ENCODE measurements at places on chromosomes 2 and 18. TPM values are rescaled to one million over a fixed set of nuclear protein-coding genes. Genes with fewer than 3 reads are reported as not detected.

- DNase-seq, result peak; percentile 62
Observed at GRCh38 chr2:69013142-69013839, at the start of gene ANTXR1. Gene ANTXR1, plus strand, starts transcription at chr2:69013179. Its CDS starts 321 bp downstream, at chr2:69013500.

GRCh38 chr2:215861607-215862350, 151.6 kb downstream of the MREG start:
- DNase-seq, result no peak

DNA sequence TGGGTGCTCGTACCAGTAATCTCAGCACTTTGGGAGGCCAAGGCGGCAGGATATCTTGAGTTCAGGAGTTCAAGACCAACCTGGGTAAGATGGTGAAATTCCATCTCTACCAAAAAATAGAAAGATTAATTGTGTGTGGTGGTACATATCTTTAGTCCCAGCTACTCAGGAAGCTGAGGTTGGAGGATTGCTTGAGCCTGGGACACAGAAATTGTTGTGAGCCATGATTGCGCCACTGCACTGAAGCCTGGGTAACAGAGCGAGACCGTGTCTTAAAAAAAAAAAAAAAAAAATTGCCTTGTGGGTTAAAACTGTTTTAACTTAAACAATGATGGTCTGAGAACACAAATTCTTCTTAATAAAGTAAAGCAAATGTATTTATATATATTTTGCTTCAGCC, 49.6 kb downstream of the ATP9B start:
- no peak for DNase-seq

- DNase-seq, result no peak
Observed at GRCh38 chr18:12393998-12394397, 13.7 kb upstream of the PRELID3A start.

- DNase-seq, result no peak
Observed at GRCh38 chr2:641872-642815, 35.1 kb downstream of the TMEM18 start.

GRCh38 chr2:188631037-188631809, 339.5 kb downstream of the GULP1 start:
- no peak for DNase-seq

DNA sequence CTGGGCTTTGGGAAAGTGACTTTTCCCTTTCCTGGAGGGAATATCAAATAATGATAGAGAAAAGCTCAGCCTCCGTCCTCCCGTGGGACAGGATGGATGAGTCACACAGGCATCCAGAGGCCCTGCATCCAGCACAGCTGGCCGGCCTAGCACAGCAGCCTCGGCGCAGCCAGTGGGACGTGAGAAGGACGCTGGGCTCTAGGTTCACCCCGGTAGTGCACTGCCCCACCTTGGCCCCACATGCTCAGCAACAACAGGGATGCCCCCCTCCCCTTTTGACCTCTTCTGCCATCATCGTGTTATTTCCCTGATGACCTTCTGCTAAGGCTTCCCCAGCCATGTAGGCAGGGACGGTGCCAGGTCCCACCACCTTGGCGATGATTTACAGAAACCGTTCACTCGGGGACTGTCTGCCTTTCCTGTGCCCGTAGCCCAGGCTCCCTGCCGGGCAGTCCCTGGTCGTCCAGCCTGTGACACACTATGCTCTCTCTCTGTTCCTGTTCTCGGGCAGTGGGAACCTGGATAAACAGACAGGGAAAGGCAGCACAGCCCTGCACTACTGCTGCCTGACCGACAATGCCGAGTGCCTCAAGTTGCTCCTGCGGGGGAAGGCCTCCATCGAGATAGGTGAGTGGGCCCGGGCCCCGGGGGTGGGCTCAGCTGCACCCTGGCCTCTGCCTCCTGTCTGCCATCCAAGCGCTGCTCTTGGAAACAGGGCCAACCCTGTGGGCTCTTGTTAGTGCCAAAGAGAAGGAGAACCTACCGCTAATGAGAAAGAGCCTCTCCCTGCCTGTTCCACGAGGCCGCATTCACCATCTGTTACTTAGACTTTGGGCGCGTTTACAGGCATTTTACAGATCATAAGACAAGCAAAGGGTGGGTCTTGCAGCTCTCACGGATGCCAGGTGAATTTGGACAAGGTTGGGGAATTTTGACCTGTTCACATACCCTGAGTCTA, 44.6 kb downstream of the ITGB1BP1 start:
- peak; percentile 88 for DNase-seq

GRCh38 chr2:207235621-207236020, 69.9 kb upstream of the KLF7 start:
- DNase-seq, result no peak

GRCh38 chr2:202491514-202491913, 115.4 kb downstream of the BMPR2 start:
- no peak for DNase-seq

GRCh38 chr2:22897428-22897827, 487.6 kb upstream of the KLHL29 start:
- DNase-seq, result no peak

- DNase-seq, result no peak
Observed at GRCh38 chr2:229620759-229621158, 93.6 kb downstream of the DNER start.

DNA sequence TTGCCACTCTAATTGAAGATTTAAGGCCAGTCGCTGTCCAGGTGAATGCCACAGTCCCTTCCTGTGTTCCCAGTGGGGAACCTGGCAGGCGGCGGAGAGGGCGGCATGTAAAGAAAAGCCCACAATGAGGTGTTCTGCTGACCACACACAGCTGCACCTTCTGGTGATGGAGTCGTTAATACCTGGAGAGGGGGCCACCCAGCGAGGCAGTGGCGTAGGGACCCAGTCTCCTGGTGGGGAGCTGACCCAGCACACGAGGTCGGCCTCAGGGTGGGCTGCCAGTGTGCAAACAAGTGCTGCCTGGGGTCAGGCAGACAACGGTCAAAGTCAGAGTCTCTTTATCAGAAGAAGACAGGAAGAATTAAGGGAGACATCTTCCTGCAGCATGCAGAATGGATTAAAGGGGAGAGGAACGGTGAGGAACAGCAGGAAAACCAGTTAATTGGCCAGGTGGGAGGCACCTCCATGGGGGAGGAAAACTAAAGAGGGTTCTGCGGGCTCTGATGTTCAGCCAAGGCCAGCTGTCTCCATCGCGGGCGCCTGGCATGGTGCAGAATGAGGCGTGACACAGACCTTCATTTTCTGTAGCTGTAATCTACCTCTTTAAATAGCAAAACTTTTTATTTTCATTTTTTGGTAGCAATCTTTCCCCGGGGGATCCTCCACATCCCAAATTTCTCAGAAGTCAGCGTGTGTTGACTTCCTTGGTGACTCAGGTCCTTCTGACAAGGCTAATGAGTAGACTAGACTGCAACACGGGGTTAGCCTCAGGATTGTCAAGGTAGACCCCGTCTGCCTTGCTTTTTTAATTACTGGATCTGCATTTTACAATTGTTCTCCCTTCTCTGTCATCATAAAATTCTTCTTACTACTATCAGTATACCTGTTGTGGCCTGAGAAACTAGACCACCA, 78.3 kb downstream of the SMAD7 start:
- DNase-seq, result no peak

DNA sequence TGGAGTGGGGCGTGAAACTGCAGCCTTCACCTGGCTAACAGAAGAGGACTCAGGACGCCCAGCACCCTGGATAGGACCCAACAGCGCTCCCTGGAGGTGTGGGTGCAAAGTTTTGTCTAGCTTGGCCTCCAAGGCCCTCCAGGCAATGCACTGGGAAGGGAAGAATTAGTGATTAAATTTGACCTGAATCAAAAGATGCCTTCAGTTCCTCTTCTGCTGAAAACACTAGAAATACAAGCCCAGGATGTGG, 779 bp upstream of the TRIB2 start:
- DNase-seq, result peak; percentile 83

- DNase-seq, result no peak
Observed at GRCh38 chr2:144082777-144083176, 437.1 kb downstream of the ZEB2 start.

- DNase-seq, result no peak
Observed at GRCh38 chr2:230949966-230950873, 25.2 kb upstream of the GPR55 start.

GRCh38 chr2:88258208-88258607, 88.1 kb downstream of the THNSL2 start:
- DNase-seq, result no peak

DNA sequence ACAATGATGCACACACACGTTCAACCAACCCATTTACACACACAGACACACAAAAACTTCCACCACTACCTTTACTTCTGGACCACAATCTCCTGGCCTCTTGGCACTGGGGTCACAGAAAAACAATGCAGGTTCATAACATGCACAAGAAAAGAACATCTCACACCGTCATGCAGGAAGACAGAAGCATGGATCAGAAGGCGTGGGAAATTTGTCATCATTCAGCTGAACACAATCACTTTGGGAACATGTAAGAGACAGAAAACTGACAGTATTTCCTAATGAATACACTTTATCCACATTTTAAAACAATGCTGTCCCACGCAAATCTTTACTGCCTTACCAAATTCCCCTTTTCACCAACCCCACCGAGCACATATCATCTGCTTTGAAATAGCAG, 501.9 kb upstream of the KLHL29 start:
- no peak for DNase-seq

GRCh38 chr2:67400560-67401485, 3.7 kb downstream of the ETAA1 start:
- no peak for DNase-seq

Gene CFAP65
- total RNA-seq, result not detected

Gene ALPI
- not detected for total RNA-seq

Gene APOB
- total RNA-seq, result 9.7 TPM

Gene FASTKD2
- total RNA-seq, result 40.5 TPM

Gene TTN
- total RNA-seq, result 3,610 TPM

Gene TCF7L1
- 7.1 TPM for total RNA-seq

Gene MPPE1
- 34.4 TPM for total RNA-seq

Gene NEU4
- total RNA-seq, result 0.52 TPM
